ENCODE measurements at places on chromosomes 3 and 15.

GRCh38 chr15:34809186-34809585, 13.8 kb upstream of the ACTC1 start:
- no peak for DNase-seq

DNA sequence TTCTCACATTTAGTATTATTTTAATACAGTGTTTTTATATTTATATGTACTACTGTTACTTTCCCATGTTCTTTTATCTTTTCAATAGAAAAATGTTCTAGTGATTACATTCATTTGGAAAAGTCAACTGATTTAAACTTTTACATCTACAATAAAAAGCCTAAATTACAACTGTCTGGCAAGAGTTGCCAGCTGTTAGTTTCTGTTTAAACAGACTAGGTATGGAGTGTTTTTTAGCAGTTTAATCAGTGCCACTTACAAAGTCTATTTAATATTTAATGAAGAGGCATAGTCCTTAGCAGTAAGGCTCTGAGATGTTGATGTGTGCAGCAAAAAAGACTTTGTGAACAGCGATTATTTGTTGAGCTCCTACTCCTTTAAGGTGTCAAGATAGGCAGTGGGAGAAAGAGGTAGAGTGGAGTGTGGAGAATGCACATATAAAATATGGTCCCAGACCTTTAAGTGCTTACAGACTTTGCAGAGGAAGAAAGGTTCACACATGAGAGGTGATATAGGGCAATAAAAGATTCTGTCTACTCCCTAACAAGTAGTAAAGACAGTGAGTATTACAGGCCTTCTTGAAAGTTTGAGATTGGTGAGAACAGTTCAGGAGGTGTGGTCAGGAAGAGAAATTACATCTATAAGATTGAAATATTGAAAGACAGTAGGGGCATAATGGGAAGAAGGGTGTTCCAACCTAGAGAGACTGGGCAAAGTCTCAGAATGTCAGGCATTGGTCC, 320.5 kb downstream of the DOCK3 start:
- DNase-seq: no peak

- DNase-seq: no peak
These were observed 118.3 kb upstream of the FRMD4B start for GRCh38 chr3:69504232-69504631.

GRCh38 chr15:43286074-43286473, 19.3 kb upstream of the TGM5 start:
- DNase-seq: no peak

DNA sequence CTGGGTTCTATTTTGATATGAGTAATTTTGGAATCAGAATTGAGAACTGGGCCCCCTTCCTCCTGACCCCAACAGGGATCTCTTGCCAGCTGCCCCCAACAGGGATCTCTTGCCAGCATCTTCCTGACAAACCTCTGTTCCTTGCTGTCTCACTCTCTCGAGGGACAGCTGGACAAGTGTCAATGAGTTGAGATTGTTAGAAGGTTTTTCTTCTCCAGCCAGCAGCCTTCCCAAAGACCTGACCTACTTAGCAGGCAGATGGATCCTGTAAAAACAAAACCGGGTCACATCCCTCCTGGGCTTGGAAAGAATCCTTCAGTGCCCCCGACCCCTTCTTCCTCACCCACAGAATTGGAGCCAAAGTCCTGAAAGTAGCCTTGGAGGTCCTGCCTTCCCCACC, 21.6 kb downstream of the LIMD1 start:
- no peak for DNase-seq
